ENCODE measurements at places on chromosomes 7 and 10.

DNA sequence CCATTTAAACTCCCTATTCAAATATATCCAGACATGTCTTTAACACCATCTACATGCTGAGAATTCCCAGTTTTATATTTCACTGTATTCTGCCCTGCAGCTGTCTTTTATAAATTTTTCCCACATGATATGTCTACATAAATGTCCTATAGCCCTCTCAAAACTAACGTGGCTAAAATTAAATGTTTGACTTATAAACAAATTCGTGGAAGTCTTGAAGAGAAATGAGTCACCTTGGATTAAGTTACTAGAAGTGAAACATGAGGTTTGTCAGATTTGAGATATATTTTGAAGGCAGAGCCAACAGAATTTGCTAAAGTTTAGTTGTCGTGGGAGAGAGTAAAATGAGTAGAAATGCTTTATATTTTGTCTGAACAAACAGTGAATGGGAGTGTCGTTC lies 386.9 kb upstream of the CNTNAP2 start:
- no peak for DNase-seq

DNA sequence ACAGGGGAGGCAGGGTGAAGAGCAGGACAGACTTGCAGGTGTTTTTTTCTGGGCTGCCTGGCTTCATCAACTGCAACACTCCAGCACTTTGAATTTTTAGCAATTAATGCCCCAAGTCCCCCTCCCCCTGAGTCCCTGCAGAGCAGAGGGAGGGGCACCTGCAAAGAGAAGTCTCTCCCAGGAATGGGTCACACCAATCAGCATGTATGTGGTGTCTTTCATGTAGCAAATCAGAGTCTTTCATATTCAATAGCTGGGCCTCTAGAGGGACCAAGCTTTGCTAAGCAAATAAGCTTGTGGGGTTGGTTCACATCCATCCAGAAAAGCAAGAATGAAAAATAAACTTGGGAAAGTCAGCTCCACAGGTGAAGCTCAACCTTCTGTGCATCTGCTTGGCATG lies 90.7 kb downstream of the PARP12 start:
- DNase-seq, result no peak

DNA sequence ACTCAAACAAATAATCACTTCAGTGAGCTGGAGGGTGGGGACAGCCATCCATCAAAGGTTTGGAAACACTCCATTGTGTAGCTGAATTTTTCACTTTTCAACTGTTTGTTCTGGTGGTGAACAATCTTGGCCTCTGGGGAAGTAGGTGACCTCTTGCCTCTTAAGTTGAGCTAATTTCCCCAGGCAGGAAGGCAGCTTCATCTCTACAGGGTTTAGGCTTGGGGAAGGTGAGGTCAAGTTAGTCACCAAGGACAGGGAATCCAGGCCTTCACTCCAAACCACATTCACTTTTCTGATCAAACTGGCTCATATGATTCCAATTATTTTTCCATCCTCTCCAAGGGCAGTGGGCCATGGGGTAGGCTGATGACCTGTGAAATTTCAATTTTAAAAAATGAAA lies 138.3 kb upstream of the HABP2 start:
- no peak for DNase-seq

GRCh38 chr7:26857170-26857505 lies 7.3 kb downstream of the SKAP2 start:
- no peak for DNase-seq

- DNase-seq, result no peak
Observed at GRCh38 chr7:90334193-90334843, 12.2 kb upstream of the GTPBP10 start.

GRCh38 chr7:30925913-30926312 lies 14.3 kb downstream of the AQP1 start:
- DNase-seq, result no peak

- DNase-seq, result no peak
Observed at GRCh38 chr10:131701131-131701947, 199.5 kb upstream of the PPP2R2D start.

DNA sequence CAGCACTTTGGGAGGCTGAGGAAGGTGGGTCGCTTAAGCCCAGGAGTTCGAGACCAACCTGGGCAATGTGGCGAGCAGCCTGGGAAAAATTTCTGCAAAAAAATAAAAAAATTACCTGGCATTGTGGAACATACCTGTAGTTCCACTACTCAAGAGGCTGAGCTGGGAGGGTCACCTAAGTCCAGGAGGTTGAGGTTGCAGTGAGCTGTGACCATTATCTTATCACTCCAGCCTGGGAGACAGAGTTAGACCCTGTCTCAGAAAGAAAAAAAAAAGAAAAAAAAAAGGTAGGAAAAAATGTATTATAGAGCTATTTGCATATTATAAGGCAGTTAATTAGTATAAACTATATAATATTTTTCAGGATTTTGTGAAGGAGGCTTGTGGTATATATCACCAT lies 11.0 kb upstream of the TSPAN13 start:
- no peak for DNase-seq

All from stimulated activated naive CD8-positive, alpha-beta T cell treated with anti-CD3 and anti-CD28 coated beads, Interleukin-15, amount 100 ng/mL, for 72 hours (primary cell).